ENCODE measurements at places on chromosomes 2 and 18. TPM values are rescaled to one million over a fixed set of nuclear protein-coding genes. Genes with fewer than 3 reads are reported as not detected.

- DNase-seq: no peak
Observed at GRCh38 chr2:234100686-234101085, 50.2 kb downstream of the SPP2 start.

- no peak for DNase-seq
Observed at GRCh38 chr2:10085668-10086059, 5.5 kb upstream of the CYS1 start.

GRCh38 chr2:211468217-211468616 is 911.8 kb downstream of the CPS1 start:
- DNase-seq: no peak

- no peak for DNase-seq
Observed at GRCh38 chr18:7955175-7955574, 388.1 kb downstream of the PTPRM start.

NEU2 gene
- not detected for total RNA-seq

Measured in mesenteric fat pad (tissue), 1 donor.